Psoas muscle (tissue), 8 donors: ENCODE measurements at places on chromosomes 6 and 20. TPM values are rescaled to one million over a fixed set of nuclear protein-coding genes. Genes with fewer than 3 reads are reported as not detected.

The MAS1 gene
- total RNA-seq = not detected

The CHRNA4 gene
- 0.41 TPM for total RNA-seq

The BPI gene
- not detected for total RNA-seq

The ABHD16B gene
- total RNA-seq = not detected

The COMMD7 gene
- total RNA-seq = 41.0 TPM

The TRIM15 gene
- not detected for total RNA-seq

The TP53INP2 gene
- 37.4 TPM for total RNA-seq

The SH3BGRL2 gene
- total RNA-seq = 9.7 TPM

GRCh38 chr20:62860391-62860923, 1.2 kb downstream of the TCFL5 start:
- DNase-seq = peak; percentile 52
- H3K27ac ChIP-seq = no peak overlapping the region
- H3K36me3 ChIP-seq = no peaks in the 10 kb centered on the region
- peaks cover 10% of the 10 kb centered on the region for H3K4me1 ChIP-seq
- H3K4me3 ChIP-seq = peak overlapping the region; percentile 53
- H3K27me3 ChIP-seq = no peaks in the 10 kb centered on the region

- H3K27me3 ChIP-seq = no peaks in the 10 kb centered on the region
- no peak for DNase-seq
- no peaks in the 10 kb centered on the region for H3K4me1 ChIP-seq
- no peak overlapping the region for H3K4me3 ChIP-seq
- peaks cover 98% of the 10 kb centered on the region for H3K36me3 ChIP-seq
These were observed 46.0 kb downstream of the STX7 start for GRCh38 chr6:132466952-132467351.

GRCh38 chr6:107594736-107595135, 104.8 kb downstream of the SOBP start:
- no peaks in the 10 kb centered on the region for H3K27me3 ChIP-seq
- H3K4me1 ChIP-seq = peaks cover 32% of the 10 kb centered on the region
- peak overlapping the region; percentile 46 for H3K27ac ChIP-seq
- H3K36me3 ChIP-seq = no peaks in the 10 kb centered on the region
- H3K4me3 ChIP-seq = no peak overlapping the region

DNA sequence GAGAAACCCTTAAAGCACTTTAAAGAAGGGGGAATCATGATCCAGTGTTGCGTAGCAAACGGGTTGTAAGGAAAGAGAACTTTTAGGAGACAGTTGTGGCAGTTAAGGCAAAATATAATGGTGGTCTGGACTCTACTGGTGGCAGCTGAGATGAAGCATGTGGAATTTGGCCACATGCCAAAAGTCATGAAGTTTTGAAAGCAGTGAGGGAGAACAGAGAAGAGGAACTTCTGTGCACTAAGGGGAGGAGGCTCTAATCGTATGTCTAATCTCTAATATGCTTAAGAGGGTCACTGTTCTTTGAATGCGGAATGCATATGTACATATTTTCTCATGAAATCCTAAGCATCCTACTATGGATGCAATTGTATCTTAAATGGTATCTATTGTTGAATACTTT, 91.5 kb downstream of the RIMS1 start:
- no peak for DNase-seq
- no peak overlapping the region for H3K27ac ChIP-seq
- H3K27me3 ChIP-seq = no peaks in the 10 kb centered on the region

- no peak overlapping the region for H3K4me3 ChIP-seq
- no peaks in the 10 kb centered on the region for H3K36me3 ChIP-seq
- no peaks in the 10 kb centered on the region for H3K27me3 ChIP-seq
- DNase-seq = no peak
- H3K27ac ChIP-seq = no peak overlapping the region
These were observed 63.9 kb downstream of the FHL5 start for GRCh38 chr6:96626759-96627364.

DNA sequence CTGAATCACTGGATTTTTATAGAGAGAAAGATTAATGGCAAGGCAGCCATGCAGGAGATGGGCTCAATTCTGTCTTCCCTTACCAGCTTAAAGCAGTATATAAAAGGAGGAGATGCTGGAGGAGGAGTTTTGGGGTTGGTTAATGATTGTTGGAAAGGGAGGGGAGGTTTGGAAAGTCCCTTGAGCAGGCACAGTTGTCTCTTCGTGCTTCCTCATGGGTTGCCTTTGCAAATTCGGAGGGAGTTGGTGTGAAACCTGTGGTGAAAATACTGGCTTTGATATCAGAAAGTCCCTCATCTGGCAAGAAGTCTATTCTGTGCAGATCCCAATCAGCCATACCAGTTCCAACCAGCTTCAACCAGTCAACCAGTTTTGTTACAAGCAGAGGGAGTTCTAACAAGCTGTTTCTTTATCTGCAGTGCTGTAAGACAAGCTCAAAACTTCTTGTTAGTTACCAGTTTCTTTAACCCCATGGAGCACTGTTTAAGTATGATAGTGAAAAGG, 107.0 kb downstream of the HIVEP1 start:
- DNase-seq = no peak
- no peaks in the 10 kb centered on the region for H3K4me1 ChIP-seq
- H3K27ac ChIP-seq = no peak overlapping the region
- no peaks in the 10 kb centered on the region for H3K27me3 ChIP-seq
- H3K36me3 ChIP-seq = peaks cover 5% of the 10 kb centered on the region

DNA sequence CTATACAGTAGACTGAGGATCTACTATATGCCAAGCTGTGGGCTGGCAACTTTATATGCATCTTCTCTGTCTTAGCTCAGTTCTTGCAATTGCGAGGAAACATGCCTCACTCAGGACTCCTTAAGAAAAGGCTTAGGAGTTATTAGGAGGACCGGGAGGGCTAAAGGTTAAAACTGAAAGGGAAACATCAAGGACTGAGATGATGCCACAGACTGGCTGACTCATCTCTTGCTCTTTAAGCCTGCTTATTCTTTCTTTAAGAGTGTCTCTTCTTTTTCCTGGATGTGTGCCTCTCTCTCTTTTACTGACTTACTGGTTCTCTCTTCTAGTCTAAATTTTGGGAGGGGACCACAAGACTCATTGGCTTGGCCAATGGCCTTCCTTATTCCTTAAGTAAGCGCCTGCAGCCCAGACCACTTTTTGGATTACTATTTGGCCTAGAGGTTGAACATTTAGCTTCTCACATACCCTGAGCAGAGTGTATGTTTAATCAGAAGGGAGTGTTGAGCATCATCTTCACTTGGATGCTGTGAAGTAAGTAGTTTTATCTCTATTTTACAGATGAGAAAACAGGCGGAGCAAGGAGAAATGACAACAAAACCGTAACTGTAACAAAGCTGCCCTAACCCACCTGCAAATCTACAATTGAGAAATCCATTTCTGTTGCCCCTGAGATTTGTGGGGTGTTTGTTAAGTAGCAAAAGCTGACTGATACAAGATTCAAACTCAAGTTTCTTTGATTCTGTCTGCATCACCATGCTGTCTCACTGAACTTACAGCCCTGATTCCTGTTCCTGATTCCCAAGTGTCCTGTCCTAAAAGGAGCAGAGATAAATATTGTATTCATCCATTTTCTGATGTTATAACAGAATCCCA, 7.2 kb upstream of the SDC4 start:
- no peaks in the 10 kb centered on the region for H3K27me3 ChIP-seq
- H3K36me3 ChIP-seq = no peaks in the 10 kb centered on the region
- peaks cover 56% of the 10 kb centered on the region for H3K4me1 ChIP-seq
- no peak for DNase-seq
- no peak overlapping the region for H3K4me3 ChIP-seq

GRCh38 chr20:2814587-2815051, at the start of gene C20orf141:
C20orf141 (plus strand) TSS chr20:2814987; CDS start chr20:2815185, 198 bp downstream.
- H3K36me3 ChIP-seq = no peaks in the 10 kb centered on the region
- no peaks in the 10 kb centered on the region for H3K4me1 ChIP-seq
- peak; percentile 58 for DNase-seq

GRCh38 chr20:58818586-58819285, 32.0 kb downstream of the GNAS-AS1 start:
- H3K4me3 ChIP-seq = no peak overlapping the region
- DNase-seq = no peak
- no peaks in the 10 kb centered on the region for H3K36me3 ChIP-seq
- H3K27me3 ChIP-seq = no peaks in the 10 kb centered on the region
- no peak overlapping the region for H3K27ac ChIP-seq

DNA sequence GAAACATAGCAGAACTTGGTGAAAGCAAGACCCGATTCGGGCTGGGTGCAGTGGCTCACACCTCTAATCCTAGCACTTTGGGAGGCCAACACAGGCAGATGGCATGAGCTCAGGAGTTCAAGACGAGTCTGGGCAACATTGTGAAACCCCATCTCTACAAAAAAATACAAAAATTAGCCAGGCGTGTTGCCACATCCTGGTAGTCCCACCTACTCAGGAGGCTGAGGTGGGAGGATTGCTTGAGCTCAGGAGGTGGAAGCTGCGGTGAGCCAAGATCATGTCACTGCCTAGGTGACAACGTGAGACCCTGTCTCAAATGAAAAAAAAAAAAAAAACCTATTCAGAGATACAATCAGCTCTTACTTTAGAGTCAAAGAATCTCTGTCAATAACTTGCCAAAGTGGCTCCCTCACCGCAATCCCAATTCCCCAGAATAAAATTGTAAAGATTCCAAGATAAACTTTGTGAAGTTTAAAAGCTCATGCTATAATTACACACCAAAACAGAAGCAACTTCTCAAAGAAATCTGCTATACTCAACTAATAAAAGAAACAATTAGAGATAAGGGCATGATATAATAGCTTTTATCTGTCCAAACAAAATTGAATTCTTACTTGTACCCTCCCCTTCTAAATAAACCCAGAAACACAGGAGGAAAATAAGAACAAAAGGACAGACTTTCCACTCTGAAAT, 33.6 kb downstream of the CDK19 start:
- peaks cover 2% of the 10 kb centered on the region for H3K4me1 ChIP-seq
- no peak for DNase-seq
- H3K27ac ChIP-seq = no peak overlapping the region
- no peak overlapping the region for H3K4me3 ChIP-seq

- peak overlapping the region; percentile 64 for H3K27ac ChIP-seq
- no peaks in the 10 kb centered on the region for H3K27me3 ChIP-seq
- no peaks in the 10 kb centered on the region for H3K36me3 ChIP-seq
- H3K4me1 ChIP-seq = peaks cover 28% of the 10 kb centered on the region
These were observed 8.1 kb upstream of the FAM50B start for GRCh38 chr6:3841066-3841454.

DNA sequence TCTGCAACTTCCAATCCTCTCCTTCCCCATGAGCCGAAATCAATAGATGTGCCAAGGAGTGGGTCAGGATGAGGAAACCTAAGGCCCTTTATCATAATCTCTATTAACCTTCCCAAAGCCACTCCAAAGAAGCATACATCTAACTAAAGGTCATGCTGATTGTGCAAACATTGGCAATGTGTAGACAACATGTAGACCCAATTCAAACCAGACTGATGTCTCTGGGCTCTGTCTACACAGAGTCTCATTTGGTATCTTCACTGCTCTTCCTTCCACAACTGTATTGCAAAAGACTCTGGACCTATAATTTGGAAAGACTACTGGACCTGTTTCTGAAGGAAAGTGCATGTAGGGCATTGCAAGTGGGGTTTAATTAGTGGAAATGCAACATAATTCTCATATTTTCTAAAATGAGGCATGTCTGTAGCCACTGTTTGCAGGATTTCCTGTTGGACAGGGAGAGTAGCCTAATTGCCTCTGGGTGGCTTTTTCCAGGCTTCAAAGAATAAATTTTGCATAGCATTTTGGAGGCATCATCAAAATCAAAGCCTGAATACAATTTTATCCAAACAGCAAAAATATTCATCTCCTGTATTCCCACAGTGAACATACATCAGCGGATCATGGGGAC, 35.0 kb upstream of the MLIP start:
- DNase-seq = no peak
- H3K4me3 ChIP-seq = no peak overlapping the region
- H3K36me3 ChIP-seq = no peaks in the 10 kb centered on the region
- peaks cover 64% of the 10 kb centered on the region for H3K4me1 ChIP-seq
- H3K27me3 ChIP-seq = no peaks in the 10 kb centered on the region
- peak overlapping the region; percentile 67 for H3K27ac ChIP-seq

GRCh38 chr6:156513504-156513903, 263.7 kb upstream of the ARID1B start:
- no peak for DNase-seq
- no peaks in the 10 kb centered on the region for H3K4me1 ChIP-seq

DNA sequence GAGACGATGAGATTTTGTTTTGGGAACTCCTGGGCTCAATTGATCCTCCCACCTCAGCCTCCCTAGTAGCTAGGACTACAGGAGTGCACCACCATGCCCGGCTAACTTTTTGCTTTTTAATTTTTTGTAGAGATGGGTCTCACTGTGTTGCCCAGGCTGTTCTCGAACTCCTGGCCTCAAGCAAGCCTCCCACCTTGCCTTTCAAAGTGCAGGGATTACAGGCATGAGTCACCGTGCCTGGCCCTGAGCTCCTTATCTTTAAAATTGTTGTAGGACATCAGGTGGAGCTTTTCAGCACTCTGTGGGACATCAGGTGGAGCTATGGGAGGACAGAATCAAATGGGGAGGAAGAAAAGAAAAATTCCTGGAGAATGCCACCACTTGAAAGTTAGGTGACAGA, 12.7 kb downstream of the ACTR5 start:
- H3K27ac ChIP-seq = no peak overlapping the region
- peaks cover 96% of the 10 kb centered on the region for H3K36me3 ChIP-seq
- H3K4me1 ChIP-seq = no peaks in the 10 kb centered on the region
- no peaks in the 10 kb centered on the region for H3K27me3 ChIP-seq
- no peak overlapping the region for H3K4me3 ChIP-seq

DNA sequence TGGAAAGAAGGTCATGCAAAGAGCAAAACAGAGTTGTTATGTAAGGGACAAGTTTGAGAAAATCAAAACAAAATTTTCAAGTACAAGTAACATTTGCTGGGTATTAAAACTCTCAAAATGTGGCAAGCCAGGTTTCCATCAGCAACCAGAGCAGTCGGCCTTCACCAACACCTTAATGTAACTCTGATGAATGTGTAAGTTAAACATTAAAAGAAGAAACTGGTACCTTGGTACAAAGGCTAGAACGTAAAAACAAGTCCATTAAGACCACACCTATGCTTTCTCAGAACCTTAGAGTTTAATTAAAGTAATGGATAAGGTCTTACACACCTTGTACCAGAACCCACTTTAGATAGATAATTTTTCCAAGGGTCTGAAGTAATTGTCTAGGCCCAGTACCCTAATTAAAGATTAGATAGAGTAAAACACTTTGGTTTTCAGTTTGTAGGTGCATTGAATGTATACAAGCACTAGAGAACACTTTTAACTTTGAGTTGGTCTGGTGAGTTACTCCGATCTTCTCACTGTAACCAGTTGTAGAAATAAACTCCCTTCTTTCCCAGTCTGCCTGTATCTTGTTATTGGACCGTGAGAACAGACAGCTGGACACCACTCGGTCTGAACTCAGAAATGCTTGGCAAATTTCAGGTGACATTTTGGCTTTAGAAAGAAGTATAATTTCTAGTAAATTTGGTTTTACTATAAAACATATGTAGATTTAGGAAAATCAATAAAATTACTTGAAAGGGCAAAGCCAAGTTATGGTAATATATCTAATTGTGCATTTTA, 319.4 kb downstream of the HTR1B start:
- DNase-seq = no peak
- no peak overlapping the region for H3K27ac ChIP-seq
- H3K27me3 ChIP-seq = no peaks in the 10 kb centered on the region
- no peaks in the 10 kb centered on the region for H3K4me1 ChIP-seq

- H3K27me3 ChIP-seq = no peaks in the 10 kb centered on the region
- H3K4me3 ChIP-seq = no peak overlapping the region
- no peak for DNase-seq
- H3K36me3 ChIP-seq = no peaks in the 10 kb centered on the region
These were observed 884.5 kb upstream of the GJE1 start for GRCh38 chr6:141248021-141248799.

GRCh38 chr6:146884728-146885127, 286.0 kb downstream of the ADGB start:
- no peaks in the 10 kb centered on the region for H3K27me3 ChIP-seq
- no peak overlapping the region for H3K4me3 ChIP-seq
- no peaks in the 10 kb centered on the region for H3K36me3 ChIP-seq
- H3K27ac ChIP-seq = no peak overlapping the region
- no peak for DNase-seq
